Adrenal gland (tissue), 19 donors: ENCODE measurements at places on chromosomes 13 and 19. TPM values are rescaled to one million over a fixed set of nuclear protein-coding genes. Genes with fewer than 3 reads are reported as not detected.
A peak's percentile ranks its signal among the peaks of the same experiment; 100 is the strongest.

DNA sequence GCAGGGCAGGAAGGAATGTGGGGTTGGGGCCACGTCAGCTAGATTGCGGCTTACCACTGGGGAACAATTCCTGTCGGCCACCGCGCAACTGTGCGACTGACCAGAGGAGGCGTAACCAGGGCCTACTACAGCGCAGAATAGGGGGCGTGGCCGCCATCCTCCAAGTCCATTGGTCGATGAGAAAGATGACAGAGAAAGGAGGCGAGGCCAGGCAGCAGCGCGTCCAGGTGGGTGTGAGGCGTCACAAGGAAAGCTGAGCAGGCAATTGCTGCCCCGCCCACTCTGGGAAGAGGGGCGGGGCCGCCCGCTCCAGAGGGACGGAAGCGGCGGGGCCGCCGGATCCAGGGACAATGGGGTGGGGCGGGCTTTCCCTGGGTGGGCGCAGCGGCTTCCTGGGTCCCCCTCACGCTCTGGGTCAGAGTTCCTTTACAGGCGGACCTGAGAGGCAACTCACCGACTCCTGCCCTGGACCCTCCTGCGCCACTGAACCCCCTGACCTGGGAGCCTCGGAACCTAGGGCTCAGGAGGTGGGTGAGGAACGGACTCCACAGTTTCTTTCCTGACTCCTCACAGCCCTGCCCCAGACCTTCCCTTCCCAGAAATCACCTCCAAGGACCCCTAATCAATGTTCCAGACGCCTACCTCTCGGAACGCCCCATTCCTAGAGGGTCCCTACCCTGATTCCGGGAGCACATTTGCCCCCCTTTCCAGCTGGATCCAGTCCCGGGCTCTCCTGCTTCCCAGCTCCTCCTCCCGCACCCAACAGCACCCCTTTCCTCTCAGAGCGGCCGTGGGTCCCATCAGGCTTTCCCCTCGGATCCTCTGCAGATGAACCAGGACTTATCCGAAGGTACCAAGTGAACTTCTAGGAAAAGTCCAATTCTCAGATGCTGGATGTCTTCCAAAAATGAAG, 101.5 kb upstream of the ZNF492 start:
- peak; percentile 25 for DNase-seq

GRCh38 chr19:33691030-33691427, 69.3 kb downstream of the CHST8 start:
- DNase-seq = no peak

DNA sequence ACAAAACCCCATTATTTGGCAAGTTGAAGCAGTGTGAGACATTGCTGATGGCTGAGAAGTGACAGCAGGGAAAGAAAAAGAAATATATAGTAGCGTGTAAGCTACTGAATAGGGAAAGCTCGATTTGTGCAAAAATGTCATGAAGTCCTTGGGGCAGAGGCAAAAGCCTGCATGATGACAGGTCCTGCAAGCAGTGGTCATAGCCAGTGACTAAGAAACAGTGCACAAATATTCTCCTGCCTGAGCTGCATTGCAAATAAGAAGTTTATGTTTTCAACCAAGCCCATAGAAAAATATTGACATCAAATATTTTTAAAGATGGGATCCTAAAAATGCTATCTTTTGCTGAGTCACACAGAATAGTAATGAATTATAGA, 270.0 kb downstream of the SLITRK6 start:
- DNase-seq = no peak

Gene NUFIP1
- 2.8 TPM for total RNA-seq

Gene SRRM5
- total RNA-seq = 0.15 TPM

Gene FGF21
- total RNA-seq = not detected

DNA sequence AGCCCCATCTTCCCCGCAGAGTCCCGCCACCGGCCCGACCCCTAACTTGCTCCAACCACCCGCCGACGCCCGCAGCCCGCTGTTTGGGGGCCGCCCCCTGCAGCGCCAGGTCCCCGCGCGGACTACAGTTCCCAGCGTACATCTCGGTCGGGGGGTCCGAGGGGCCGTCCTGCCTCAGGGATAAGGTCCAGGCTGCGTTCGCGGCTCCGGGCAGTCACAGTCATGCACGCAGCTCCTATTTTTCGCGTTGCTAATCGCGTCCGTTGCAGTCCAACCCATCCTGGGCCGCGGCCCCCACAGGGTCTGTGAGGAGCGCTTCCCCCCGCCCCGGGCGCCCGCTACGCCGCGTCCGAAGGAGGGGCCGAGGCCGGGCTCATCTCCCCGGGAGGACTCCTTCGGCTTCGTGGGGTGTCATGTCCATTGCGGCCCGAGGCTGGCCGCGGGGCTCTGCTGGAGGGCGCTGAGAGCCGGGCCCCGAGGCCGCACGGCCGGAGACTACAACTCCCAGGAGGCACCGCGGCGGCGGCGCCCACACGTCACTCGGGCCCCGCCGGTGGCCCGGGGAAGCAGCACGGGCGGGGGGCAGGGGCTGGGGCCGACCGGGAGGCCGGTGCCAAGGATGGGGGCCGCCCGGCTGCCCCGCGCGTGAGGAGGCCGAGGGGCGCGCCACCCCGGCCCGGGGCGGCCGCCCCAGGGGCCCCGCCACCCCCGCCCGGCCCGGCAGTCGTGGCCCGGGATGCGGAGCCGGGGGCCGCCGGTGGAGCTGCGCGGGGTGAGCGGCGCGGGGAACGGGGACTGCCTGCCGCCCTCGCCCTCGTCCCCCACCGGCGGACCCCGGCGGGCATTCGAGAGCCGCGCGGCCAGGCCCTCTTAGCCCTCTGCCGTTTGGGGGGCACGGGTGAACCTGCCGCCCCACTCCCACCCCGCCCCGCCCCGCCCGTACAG, at the start of gene MAP3K10:
Gene MAP3K10, plus strand, starts transcription at position 536 of the 945 bp plus-strand sequence. CDS start 606 bp downstream, outside the sequence.
- DNase-seq = peak; percentile 79

GRCh38 chr13:46736541-46737310, 60.2 kb downstream of the ESD start:
- no peak for DNase-seq

- no peak for DNase-seq
Observed at GRCh38 chr19:46828484-46828883, 22.2 kb downstream of the AP2S1 start.

Gene S1PR5
- total RNA-seq = 0.30 TPM

- no peak for DNase-seq
Observed at GRCh38 chr13:41649659-41650058, 192.3 kb downstream of the RGCC start.

DNA sequence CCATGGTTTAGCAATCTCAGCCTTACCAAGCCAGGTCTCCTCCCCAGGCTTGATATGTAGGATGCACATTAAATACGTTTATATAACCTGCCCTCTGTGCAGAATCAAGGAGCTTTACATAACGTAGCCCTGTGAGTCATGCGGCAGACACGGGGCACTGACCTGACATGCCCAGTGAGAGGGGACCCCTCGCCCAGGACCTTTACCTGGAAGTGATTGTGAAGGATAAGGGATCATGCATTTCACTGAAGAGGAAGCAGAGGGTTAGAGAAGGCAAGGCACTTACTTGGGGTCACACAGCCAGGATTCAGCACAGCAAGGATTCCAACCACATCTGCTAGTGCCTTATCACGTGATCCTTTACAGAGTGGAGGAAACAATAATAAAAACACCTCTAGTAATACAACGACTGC, 18.9 kb upstream of the FOSB start:
- DNase-seq = no peak

Gene SOHLH2
- 0.55 TPM for total RNA-seq

Gene KLK15
- total RNA-seq = not detected

DNA sequence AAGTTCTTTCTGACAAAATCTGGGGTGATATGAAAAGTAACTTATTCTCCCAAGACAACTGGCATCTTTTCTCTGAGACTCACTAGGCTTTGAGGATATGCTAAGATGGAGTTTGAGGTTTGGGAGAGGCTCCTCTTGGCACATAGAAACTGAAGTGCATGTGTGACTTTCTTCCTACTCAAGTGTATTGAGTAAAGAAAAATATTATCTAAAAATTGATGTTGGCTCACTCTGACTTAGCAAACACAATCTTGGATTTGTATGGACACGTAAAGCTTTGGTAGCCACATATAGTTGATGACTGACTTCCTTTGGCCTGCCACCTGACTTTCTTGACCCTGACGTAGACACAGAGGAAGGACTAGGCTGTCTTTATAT, 71.1 kb upstream of the KLF12 start:
- no peak for DNase-seq

- DNase-seq = peak; percentile 46
Observed at GRCh38 chr19:38718747-38719543, 25.3 kb downstream of the CAPN12 start.

- DNase-seq = peak; percentile 77
Observed at GRCh38 chr13:110187641-110188161, 119.3 kb downstream of the COL4A1 start.

DNA sequence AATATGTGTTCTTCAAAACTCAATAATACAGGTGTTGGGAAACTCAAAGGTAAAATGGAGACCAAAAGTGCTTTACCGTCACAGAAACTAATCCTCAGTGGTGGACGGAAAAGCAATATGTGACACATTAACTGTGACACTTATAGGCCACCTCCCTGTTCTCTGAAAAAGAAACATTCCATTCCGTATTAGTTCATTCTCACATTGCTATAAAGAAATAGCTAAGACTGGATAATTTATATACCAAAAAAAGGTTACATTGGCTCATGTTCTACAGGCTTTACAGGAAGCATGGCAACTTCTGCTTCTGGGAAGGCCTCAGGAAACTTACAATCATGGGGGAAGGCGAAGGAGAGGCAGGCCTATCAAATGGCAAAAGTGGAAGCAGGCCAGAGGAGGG, 435.3 kb upstream of the HTR2A start:
- no peak for DNase-seq

Gene C19orf47
- total RNA-seq = 17.7 TPM

DNA sequence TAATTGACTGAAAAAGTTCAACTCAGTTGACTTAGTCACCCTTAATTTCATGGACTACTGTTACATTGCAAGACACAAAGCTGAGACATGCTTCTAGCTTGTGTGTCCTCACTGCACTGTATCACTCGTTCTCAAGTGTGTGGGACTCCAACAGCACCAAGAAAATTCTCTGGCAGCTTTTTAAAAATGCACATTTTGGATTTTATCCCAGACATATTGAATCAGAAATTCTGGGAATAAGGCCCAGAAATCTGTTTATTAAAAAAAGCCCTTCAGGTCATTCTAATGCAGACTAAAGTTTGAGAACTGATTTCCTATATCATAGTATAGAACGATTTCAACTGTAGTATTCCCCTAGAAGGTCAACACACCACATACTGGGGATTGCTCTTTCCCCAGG, 1485.3 kb downstream of the PCDH9 start:
- no peak for DNase-seq

Gene MBD3L3
- not detected for total RNA-seq

DNA sequence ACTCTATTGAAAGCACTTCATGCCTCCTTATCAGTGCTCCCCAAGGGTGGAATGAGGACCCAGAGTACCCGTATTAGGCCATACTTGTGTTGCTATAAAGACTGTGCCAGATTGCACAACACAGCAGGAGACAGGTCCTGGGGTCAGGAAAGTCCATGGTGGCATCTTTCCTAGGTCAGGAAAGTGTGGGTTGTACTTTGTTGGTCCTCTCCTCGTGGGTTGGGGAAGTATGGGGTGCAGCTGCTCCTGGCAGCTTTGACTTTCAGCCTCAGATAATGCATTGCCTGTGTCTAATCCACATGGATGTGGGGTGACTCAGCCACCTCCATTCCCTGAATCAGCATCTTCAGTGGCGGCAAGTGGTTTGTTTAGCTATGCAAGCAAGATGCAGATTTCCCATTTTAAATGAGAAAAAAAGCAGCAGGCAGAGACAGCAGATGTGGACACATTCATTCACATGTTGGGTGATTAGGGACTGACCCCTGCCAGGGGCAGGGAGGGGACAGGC, 8.4 kb upstream of the CYP2B6 start:
- no peak for DNase-seq

- DNase-seq = no peak
Observed at GRCh38 chr13:32882691-32883090, 133.5 kb upstream of the KL start.

Gene KLK3
- total RNA-seq = 4.8 TPM

DNA sequence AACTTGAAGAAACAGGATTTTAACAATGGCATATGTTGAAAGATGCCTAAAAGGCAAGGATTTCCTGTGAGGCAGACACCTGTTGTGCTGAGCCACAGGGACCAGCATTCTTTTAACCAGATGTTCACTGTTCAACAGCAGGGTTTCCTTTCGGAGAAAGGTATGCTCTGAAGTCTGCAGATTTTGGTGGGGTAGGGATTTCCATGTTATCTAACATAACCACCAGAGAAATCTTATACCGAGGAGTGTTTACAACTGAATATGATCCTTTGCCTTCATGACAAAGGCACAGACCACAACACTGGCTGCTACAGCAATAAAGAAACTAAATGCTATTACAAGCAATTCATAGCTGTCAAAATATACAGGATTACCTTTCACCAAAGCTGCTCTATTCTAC, 48.1 kb downstream of the MPHOSPH8 start:
- DNase-seq = no peak

- DNase-seq = no peak
Observed at GRCh38 chr13:109778102-109778542, 8.3 kb downstream of the IRS2 start.

Gene NOVA2
- 1.8 TPM for total RNA-seq

DNA sequence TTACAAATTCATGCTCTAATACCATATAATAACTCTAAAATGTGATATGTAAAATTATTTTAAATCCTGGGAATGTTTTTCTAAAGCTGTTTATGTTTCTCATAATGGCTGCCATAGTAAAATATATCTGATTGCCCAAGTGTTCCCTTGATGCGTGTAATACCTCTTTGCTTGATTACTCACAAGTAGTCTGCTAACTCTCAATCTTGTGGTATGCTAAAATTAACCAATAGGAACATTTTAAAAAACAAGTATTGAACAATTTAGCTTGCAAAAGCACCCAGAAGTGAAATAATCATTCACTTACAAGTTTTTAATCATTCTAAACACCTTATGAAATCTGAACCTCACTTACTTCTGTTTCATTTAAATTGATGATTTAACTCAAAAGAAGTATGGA, 386.0 kb upstream of the ATXN8OS start:
- DNase-seq = no peak

- DNase-seq = peak; percentile 18
Observed at GRCh38 chr13:112446867-112447266, 70.7 kb downstream of the SPACA7 start.

GRCh38 chr19:33403221-33403972, 29.9 kb downstream of the CEBPG start:
- DNase-seq = no peak

DNA sequence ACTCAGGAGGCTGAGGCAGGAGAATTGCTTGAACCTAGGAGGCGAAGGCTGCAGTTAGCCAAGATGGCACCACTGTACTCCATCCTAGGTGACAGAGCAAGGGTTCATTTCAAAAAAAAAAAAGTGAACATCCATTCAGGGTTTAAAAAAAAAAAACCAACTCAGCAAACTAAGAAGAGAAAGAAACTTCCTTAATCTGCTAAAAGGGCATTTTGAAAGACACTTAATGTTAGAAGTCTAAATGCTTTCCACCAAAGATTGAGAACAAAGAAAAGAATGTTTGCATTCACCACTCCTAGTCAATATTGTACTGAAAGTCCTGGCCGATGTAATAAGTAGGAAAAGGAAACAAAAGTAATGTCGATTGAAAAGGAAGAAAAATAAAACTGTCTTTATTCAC, 7.1 kb upstream of the PSMC4 start:
- DNase-seq = no peak
